A673 (cell line): ENCODE measurements at places on chromosomes 1 and 21.

- H3K4me3 ChIP-seq, result no peak overlapping the region
- no peaks in the 10 kb centered on the region for H3K27me3 ChIP-seq
- no peak for DNase-seq
- peaks cover 12% of the 10 kb centered on the region for H3K4me1 ChIP-seq
- no peak overlapping the region for H3K27ac ChIP-seq
Observed at GRCh38 chr21:33246506-33246905, 16.8 kb downstream of the IFNAR2 start.

- H3K27me3 ChIP-seq, result no peaks in the 10 kb centered on the region
- no peak for DNase-seq
- no peaks in the 10 kb centered on the region for H3K36me3 ChIP-seq
- H3K27ac ChIP-seq, result no peak overlapping the region
- no peak overlapping the region for H3K4me3 ChIP-seq
Observed at GRCh38 chr1:106080608-106081325, 975.7 kb upstream of the PRMT6 start.

DNA sequence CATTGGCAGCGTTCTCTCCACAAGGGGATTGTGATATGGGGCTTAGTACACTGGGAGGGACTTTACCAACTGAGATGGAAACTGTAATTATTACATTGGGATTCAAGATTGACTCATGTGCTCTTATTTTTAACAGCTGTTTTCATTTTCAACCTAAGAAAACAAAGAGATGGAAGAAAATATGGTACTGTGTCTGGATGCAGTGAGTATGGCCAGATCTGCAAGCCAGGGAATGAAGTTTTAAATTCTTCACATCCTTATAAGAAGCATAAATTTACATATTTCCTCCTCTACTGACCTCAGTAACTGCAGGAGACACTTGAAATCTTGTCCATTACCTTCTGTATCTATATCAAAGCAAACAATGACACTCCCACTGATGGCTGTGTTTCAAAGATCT is 81.5 kb upstream of the EDEM3 start:
- no peak overlapping the region for H3K4me3 ChIP-seq
- DNase-seq, result no peak
- H3K36me3 ChIP-seq, result peaks cover 7% of the 10 kb centered on the region
- H3K4me1 ChIP-seq, result peaks cover 9% of the 10 kb centered on the region

- no peak overlapping the region for H3K27ac ChIP-seq
- H3K4me1 ChIP-seq, result no peaks in the 10 kb centered on the region
- DNase-seq, result no peak
Observed at GRCh38 chr1:24484199-24484598, 18.4 kb upstream of the RCAN3 start.

DNA sequence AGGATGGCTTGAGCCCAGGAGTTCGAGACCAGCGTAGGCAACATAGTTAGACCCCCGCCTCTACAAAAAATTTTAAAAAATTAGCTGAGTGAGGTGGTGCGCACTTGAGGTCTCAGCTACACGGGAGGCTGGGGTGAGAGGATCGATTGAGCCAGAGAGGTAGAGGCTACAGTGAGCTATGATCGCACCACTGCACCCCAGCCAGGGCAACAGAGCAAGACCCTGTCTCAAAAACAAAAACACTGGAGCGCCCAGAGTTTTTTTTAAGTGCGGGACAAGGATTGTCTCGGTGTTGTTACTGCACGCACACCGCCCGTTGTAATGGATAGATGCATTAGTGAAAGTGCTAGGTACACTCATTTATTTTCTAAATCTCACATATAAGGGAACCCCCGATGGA is 37.1 kb downstream of the PIK3CD start:
- H3K27ac ChIP-seq, result no peak overlapping the region
- peaks cover 10% of the 10 kb centered on the region for H3K4me1 ChIP-seq
- H3K4me3 ChIP-seq, result peak overlapping the region; percentile 58
- no peaks in the 10 kb centered on the region for H3K36me3 ChIP-seq
- no peak for DNase-seq
- H3K27me3 ChIP-seq, result no peaks in the 10 kb centered on the region

- no peaks in the 10 kb centered on the region for H3K27me3 ChIP-seq
- DNase-seq, result no peak
- peaks cover 5% of the 10 kb centered on the region for H3K4me1 ChIP-seq
- H3K27ac ChIP-seq, result no peak overlapping the region
- peaks cover 92% of the 10 kb centered on the region for H3K36me3 ChIP-seq
Observed at GRCh38 chr1:19222979-19223824, 13.1 kb upstream of the UBR4 start.

DNA sequence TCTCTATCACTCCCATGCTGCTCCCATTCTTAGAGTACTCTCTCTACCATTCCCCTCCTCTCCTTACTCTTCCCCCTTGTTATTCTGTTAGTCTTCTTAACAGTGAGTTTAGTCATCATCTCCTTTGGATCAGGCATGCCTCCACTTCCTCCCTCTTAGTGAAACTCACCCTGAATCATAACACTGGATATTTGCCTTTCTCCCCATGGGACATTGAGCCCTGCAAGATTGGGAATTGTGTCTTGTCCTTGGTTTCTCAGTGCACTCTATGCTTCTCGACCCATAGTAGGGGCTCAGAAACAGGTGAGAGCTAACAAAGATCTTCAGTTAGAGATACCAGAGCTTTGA is 68.3 kb upstream of the GCLM start:
- H3K4me3 ChIP-seq, result no peak overlapping the region
- no peaks in the 10 kb centered on the region for H3K27me3 ChIP-seq
- H3K4me1 ChIP-seq, result no peaks in the 10 kb centered on the region
- H3K27ac ChIP-seq, result no peak overlapping the region

DNA sequence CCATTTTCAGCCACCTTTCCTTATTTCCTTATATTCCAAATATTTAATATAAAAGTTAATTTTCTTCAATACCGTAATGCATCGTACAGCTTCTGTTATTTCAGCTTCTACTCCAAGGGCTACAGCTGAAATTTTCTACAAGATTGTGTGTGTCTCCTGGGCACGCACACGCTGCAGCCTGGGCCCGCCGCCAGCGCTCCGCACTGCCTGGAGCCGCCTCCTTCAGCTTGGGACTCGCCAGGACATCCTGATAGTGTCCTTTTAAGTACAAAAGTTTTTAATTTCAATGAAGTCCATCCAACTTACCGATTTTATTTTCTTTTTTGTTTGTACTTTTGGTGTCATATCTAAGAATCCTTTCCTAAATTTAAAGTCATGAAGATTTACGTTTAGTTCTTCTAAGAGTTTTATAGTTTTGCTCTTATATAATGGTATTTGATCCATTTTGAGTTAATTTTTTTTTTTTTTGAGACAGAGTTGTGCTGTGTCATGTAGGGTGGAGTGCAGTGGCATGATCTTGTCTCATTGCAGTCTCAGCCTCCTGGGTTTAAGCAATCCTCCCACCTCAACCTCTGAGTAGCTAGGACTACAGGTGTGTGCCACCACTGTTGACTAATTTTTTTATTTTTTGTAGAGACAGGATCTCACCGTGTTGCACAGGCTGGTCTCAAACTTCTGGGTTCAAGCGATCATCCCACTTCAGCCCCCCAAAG is 82.8 kb downstream of the AXDND1 start:
- H3K36me3 ChIP-seq, result no peaks in the 10 kb centered on the region
- no peak overlapping the region for H3K4me3 ChIP-seq
- no peaks in the 10 kb centered on the region for H3K27me3 ChIP-seq
- no peak for DNase-seq
- H3K27ac ChIP-seq, result no peak overlapping the region

DNA sequence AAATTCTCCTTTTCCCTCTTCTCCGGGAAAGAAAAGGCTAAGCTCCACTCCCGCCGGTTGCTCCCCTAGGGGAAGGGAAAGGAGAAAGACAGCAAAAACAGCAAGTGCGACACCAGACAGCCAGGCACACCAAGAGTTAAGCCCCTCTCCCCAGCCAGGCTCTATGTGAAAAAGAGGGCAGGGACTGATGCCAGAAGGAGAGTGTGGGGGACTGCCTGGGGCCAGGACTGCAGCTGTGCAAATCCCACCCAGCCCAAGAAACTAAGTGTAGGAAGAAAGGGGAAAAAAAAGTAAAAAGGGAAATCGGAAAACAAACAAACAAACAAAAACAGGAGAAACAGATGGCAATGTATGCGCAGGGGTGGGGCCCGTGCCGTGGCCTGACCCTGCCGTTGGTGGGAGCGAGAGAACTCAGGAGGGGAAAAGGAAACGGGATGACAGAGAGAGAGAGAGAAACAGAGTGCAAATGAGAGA is 27.7 kb upstream of the FMO1 start:
- H3K4me1 ChIP-seq, result peaks cover 27% of the 10 kb centered on the region
- H3K36me3 ChIP-seq, result no peaks in the 10 kb centered on the region
- H3K4me3 ChIP-seq, result no peak overlapping the region
- peak; percentile 76 for DNase-seq
- no peaks in the 10 kb centered on the region for H3K27me3 ChIP-seq

GRCh38 chr1:153375511-153375910 is at the start of gene S100A12:
Gene S100A12 (minus strand): TSS chr1:153375621. CDS start chr1:153374592, 1,029 bp downstream.
- H3K27ac ChIP-seq, result no peak within 1 kb of the TSS
- H3K4me3 ChIP-seq, result no peak within 1 kb of the TSS
- no peaks in the 10 kb centered on the region for H3K4me1 ChIP-seq
- DNase-seq, result peak; percentile 30
- no peaks in the 10 kb centered on the region for H3K36me3 ChIP-seq
- peaks cover 43% of the 10 kb centered on the region for H3K27me3 ChIP-seq

GRCh38 chr1:203403586-203403985 is 52.7 kb upstream of the FMOD start:
- DNase-seq, result no peak
- H3K36me3 ChIP-seq, result no peaks in the 10 kb centered on the region
- H3K4me3 ChIP-seq, result no peak overlapping the region
- no peak overlapping the region for H3K27ac ChIP-seq

GRCh38 chr1:235642943-235643371 is 6.6 kb downstream of the GNG4 start:
- no peak overlapping the region for H3K4me3 ChIP-seq
- H3K27ac ChIP-seq, result no peak overlapping the region
- no peaks in the 10 kb centered on the region for H3K36me3 ChIP-seq
- no peaks in the 10 kb centered on the region for H3K27me3 ChIP-seq
- DNase-seq, result no peak
- no peaks in the 10 kb centered on the region for H3K4me1 ChIP-seq

DNA sequence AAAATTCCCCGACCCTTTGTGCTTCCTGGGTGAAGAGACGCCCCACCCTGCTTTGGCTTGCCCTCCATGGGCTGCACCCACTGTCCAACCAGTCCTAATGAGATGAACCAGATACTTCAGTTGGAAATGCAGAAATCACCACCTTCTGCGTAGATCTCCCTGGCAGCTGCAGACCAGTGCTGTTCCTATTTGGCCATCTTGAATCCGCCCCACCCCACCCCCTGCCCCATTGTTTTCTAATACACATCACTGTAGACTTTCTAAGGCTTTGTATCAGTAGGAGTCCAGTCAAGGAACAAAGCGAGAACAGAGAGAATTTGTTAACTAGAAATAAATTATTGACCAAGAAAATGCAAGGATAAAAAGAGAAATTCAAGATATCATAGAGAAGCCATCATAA is 178.2 kb downstream of the KCNK2 start:
- no peaks in the 10 kb centered on the region for H3K4me1 ChIP-seq
- H3K27ac ChIP-seq, result no peak overlapping the region
- H3K27me3 ChIP-seq, result peaks cover 7% of the 10 kb centered on the region
- DNase-seq, result no peak
- H3K4me3 ChIP-seq, result no peak overlapping the region

- peak; percentile 11 for DNase-seq
- no peaks in the 10 kb centered on the region for H3K27me3 ChIP-seq
- no peaks in the 10 kb centered on the region for H3K4me1 ChIP-seq
- no peaks in the 10 kb centered on the region for H3K36me3 ChIP-seq
Observed at GRCh38 chr1:97245026-97245425, 523.4 kb downstream of the PTBP2 start.

GRCh38 chr21:45006536-45007095 is 66.8 kb downstream of the SLX9 start:
- H3K36me3 ChIP-seq, result no peaks in the 10 kb centered on the region
- H3K27ac ChIP-seq, result no peak overlapping the region
- no peak overlapping the region for H3K4me3 ChIP-seq
- no peak for DNase-seq
- no peaks in the 10 kb centered on the region for H3K4me1 ChIP-seq
- H3K27me3 ChIP-seq, result no peaks in the 10 kb centered on the region

DNA sequence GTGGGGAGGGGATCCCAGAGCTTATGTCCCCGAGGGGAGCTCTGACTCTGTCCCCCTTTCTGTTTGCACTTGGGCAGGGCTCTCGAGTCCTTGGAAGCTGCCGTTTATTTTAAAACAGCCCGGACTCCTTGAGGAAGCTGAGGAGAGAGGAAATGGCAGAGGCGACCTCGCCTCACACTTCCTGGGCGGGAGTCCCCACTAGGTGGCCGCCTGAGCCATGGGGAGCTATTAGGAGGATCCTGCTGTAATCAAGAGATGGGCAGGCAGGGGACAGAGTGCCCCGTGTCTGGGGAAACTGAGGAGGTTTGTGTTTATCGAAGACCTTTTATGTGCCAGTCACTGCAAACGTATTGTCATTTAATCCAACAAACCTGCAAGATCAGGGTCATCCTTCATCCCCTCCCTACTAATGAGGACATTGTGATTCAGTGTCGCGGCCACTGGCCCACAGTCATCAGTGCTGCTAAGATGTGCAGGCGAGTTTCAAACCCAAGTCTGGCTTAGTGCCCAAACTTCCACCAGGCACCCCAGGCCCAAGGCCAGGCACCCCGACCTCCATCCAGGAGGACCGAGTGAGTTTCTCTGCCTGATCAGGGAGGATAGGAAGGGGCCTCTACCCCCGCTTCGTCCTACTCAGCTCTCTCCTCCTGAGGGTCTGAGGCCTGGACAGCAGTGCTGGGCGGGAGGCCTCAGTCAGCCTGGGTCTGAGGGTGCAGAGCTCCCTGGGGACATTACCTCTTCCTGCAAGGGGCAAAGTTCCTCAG is 316.9 kb upstream of the VAMP3 start:
- DNase-seq, result peak; percentile 52
- H3K27ac ChIP-seq, result no peak overlapping the region
- H3K4me1 ChIP-seq, result no peaks in the 10 kb centered on the region

GRCh38 chr1:185087746-185088145 is 42.4 kb downstream of the RNF2 start:
- H3K4me3 ChIP-seq, result no peak overlapping the region
- H3K27me3 ChIP-seq, result no peaks in the 10 kb centered on the region
- DNase-seq, result no peak
- H3K27ac ChIP-seq, result no peak overlapping the region
- peaks cover 13% of the 10 kb centered on the region for H3K4me1 ChIP-seq
- peaks cover 16% of the 10 kb centered on the region for H3K36me3 ChIP-seq

- no peaks in the 10 kb centered on the region for H3K27me3 ChIP-seq
- no peak overlapping the region for H3K4me3 ChIP-seq
- H3K36me3 ChIP-seq, result no peaks in the 10 kb centered on the region
- DNase-seq, result no peak
Observed at GRCh38 chr1:44853201-44853600, 10.1 kb upstream of the PTCH2 start.

DNA sequence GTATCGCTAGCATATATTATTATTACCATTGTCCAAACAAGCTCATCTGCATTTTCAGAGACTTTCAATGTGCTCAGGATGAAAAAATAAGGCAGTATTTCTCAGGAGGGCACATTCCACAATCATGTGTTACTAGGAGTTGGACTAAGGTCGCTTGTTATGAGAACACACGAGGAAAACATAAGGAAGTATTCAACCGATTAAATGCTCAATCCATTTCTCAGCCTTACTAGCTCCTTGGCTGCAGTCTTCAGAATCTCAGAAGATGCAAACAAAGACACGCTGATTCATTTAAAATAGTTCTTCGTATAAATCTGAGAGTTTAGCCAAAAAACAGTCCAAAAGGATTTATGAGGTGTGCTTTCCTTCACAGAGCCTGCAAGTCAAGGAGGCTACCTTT is 82.0 kb upstream of the JAK1 start:
- peaks cover 24% of the 10 kb centered on the region for H3K4me1 ChIP-seq
- H3K27me3 ChIP-seq, result no peaks in the 10 kb centered on the region
- H3K27ac ChIP-seq, result peak overlapping the region; percentile 7
- H3K36me3 ChIP-seq, result no peaks in the 10 kb centered on the region
